Substantia nigra (tissue), 51 donors: ENCODE measurements at places on chromosomes 13 and 19.

DNA sequence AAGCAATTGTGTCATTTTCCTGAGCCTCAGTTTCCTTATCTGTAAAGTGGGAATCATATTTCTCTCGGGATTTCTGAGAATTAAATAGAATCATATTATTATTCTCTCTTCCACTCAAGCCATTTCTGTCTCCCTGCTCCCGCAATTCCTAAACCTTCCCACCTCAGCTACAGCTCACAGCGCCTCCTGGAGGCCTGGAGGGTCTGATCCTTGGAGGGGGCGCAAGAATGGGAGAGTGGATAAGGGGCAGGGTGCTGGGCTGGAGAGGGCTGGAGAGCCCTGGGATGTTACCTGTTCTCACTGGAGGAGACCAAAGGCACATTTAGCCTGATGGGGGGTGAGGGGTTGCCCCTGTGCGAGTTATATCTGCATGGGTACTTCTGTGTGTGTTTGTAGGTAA, 31.1 kb upstream of the CYP2S1 start:
- no peak for DNase-seq

- DNase-seq: no peak
Observed at GRCh38 chr19:10305139-10305806, 4.3 kb downstream of the ZGLP1 start.

DNA sequence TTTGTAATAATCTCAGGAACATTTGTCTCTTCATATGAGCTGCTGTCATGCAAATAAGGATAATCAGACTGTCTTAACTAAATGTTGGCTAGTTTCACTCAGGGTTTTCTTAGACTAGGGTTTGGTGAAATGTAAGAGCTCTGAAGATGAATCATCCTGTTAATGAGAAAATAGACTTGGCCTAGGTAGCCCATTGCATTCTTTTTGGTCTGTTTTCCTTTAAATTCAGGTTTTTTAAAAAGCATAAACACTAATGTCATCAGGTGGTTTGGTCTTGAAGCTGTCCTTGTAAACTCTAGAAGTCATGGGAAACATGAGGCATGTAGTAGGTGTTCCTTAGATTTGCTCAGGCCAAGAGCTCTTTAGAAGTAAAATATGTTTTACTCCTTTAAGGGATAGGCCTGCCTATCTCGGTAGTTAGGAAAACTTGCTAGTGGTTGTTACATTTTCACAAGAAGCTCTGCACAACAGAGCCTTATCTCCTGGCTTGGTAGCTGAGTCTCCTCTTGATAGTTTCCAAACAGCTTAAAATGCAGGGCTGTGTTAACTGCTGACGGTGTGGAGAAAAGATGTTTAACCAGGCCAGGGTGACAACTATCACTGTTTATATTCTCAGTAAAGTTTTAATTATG, 62.0 kb upstream of the C1QTNF9B start:
- DNase-seq: no peak

DNA sequence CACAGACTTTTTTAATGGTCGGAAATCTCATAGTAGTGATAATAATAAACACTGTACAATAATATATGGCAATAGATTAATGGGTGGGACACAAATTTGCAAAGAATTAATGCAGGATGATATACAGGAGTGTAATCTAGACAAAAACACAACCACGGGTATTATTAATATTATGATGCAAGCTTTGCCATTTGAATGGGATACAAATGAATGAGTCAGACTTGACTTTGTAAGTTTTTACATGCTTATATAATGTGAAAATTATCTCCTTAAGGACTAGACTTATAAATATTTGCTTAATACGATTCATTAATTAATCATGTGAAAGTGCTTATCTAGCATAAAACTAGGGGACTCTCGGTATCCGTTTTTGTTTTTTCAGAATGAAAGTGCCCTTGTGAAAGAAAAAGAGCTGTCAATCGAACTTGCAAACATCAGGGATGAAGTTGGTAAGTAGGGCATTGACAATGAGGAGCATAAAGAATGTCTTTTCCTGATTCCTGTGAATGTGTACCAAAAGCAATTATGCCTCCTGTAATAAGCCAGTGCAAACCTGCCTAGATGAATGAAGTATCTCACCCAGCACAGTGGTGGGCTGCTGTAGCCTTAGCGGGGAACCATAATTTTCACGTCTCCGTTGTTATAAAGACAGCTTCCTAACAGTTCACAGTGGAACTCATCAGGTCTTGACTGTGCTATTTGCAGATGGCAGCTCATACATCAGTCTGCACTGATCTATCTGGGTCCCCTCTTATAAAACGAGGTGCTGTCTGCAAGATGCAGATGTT, 155.7 kb downstream of the SLC7A1 start:
- DNase-seq: no peak

- DNase-seq: no peak
Observed at GRCh38 chr19:15517778-15518177, 9.5 kb downstream of the CYP4F22 start.

- no peak for DNase-seq
Observed at GRCh38 chr19:38264486-38265212, at the start of gene SPINT2. SPINT2 (plus strand) TSS chr19:38264573; CDS start chr19:38264893, 320 bp downstream.

GRCh38 chr19:35002037-35002535, 2.0 kb downstream of the GRAMD1A start:
- no peak for DNase-seq

- no peak for DNase-seq
Observed at GRCh38 chr19:1847684-1848398, 442 bp downstream of the REXO1 start.
